ENCODE measurements at places on chromosomes 4 and X.

DNA sequence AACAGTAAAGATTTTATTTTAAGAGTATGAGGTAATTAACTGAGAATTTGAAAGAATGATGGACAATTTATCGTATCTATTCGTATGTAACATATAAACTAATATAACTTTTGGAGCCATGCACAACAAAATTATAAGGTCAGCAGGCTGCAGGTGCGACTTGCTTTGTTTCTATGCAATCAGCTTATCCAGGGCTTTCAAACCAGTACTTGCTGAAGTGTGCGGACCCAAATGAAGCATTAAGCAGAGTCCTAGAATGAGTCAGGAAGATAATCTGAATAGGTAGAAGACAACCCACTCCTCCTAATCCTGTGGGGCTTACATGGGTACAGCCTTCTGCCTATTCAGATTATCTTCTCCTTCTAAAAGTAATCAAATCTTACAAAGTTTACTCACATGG is 2.1 kb downstream of the NSD2 start:
- no peak for DNase-seq

- no peak for DNase-seq
Observed at GRCh38 chr4:24042094-24042493, 152.2 kb upstream of the PPARGC1A start.

DNA sequence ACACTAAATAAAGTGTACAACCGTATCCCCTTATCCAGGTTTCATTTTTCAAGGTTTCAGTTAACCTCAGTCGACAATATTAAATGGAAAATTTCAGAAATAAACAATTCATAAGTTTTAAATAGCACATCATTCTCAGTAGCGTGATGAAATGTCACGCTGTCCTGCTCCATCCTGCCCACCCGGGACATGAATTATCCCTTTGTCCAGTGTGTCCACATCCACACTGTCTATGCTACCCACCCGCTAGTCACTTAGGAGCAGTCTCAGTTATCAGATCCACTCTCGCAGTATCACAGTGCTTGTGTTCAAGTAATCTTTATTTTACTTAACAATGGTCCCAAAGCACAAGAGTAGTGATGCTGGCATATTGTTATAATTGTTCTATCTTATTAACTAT is 54.7 kb downstream of the FRYL start:
- DNase-seq: no peak

- no peak for DNase-seq
Observed at GRCh38 chr4:170581322-170581721, 491.6 kb upstream of the AADAT start.

DNA sequence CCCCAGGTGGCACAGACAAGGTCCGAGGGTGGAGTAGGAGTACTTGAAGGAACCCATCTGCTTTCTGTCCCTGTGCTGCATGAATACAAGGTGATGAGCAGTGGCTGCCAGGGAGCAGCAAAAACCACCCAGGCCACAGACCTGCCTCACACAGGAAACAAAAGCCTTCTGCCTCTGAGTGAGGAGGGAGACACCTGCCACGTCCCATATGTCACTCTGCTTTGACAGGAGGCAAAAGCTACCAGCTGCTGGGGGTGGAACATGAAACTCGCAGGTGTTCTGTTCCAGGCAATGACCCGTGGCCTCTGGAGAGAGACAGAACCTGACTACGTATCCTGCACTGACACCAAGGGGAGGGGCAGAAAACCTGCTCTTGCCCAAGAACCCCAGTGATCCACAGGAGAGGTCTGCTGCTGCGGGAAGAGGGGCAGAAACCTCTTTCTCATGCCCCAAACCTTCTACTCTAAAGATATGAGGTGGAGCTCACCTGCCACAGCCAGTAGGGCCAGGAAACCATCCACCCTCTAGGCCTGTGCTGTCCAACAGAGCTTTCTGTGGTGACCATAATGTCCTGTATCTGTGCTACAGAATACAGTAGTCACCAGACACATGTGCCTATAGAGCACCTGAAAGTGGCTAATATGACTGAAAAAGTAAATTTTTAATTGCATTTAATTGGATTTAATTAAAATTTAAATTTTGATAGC is 172.9 kb downstream of the PRDM5 start:
- no peak for DNase-seq

DNA sequence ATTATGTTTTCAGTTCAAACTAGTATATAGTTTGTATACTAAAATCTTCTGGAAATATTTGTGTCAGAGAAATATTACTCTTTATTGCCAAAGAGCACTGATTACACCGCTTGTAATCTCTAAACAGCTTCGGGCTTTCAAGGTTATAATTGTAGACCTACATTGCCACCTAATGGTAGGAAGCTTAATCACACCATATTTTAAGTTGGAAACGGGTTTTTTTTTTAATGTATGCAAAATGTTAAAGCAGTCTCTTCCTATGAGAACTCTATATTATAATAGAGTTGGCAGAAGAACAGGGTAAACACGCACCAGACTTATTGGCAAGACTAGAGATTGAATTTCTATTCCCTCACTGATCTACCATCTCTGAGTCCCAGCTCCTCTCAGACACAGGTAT is 19.5 kb upstream of the NFXL1 start:
- no peak for DNase-seq

DNA sequence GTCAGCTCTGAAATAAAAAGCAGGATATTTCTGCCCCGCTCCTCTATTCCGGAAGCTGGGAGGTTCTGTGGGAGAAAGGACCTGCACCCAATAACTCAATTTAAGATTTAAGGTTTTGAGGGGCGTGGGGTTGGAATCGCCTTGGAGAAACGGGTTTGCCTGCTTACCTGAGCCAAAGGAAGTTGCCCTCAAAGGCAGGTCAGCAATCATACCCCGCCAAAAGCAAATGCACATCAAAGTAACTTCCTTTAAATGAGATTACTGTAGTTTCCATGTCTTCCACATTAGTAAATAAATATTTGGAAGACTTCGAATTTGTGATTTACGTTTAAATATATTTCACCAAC is 978 bp upstream of the HS3ST1 start:
- no peak for DNase-seq

All from esophagus squamous epithelium (tissue), 5 donors.